Amygdala (tissue), 56 donors: ENCODE measurements at places on chromosomes 16 and 17.

DNA sequence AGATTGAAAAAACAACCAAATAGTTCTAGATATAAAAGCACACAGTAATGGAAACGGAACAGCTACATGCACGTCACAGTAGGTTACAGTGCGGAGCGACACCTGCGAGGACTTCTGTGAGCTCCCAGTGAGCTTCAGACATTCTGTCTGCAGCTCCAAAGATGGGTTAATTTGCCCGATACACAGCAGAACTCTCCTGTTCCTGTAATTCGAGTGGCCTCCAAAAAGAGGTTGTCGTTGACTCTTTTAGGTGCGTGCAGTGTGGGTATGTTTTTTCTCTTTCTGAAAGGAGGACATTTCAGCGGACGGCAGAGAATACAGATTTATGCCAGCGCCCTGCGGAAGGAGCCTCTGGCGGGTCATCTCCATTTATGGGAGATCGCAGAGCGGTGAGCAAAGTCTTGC lies 2.9 kb downstream of the OR1F1 start:
- no peak for DNase-seq

- no peak for DNase-seq
Measured at GRCh38 chr16:8626946-8627345, 5.4 kb downstream of the METTL22 start.

DNA sequence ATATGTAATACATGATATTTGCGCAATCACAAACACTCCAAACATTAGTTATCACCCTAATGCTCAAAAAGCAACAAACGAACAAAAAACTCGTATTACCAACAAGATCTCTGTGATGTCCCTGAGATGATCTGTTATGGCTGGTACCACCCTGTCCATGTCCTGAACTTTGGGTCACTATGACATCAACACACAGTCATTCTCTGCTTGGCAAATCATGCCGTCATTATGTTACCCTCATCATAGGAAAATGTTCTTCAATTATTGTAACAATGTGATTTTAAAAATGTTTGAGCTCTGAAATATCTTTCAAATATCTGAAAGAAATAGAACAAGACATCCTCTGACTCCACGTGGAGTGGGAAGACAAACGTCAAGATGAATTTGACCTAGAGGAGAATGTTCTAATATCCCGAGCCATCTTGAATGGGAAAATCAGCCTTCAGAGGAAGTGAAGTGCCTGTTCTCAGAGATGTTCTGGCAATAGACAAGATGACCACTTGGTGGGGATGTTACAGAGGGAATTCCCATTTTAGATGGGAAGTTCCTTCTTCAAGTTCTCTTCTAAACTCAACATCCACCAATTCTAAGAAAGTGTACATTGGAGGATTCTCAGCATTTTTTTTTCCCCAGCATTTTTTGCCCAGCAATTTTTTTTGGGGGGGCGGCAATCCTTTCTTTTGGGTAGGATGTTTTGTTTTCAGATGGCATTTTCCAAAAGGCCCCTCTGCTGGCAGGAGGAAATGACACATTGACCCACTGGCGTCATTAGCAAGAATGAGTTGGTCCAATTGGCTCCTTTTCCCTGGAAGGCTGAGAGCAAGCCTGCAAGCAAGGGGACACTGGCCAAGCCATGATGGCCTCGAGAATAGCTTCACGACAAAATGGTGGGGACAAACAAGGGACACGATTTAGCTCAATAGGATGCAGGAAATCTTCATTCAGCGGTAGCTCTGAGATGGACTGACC lies 3.7 kb upstream of the HSD17B2 start:
- DNase-seq: no peak

GRCh38 chr17:57869617-57870282 lies 19.9 kb upstream of the MRPS23 start:
- DNase-seq: no peak

- DNase-seq: no peak
Measured at GRCh38 chr17:70017112-70017511, 57.9 kb upstream of the KCNJ16 start.

GRCh38 chr16:86786338-86786737 lies 208.0 kb downstream of the FOXL1 start:
- no peak for DNase-seq

DNA sequence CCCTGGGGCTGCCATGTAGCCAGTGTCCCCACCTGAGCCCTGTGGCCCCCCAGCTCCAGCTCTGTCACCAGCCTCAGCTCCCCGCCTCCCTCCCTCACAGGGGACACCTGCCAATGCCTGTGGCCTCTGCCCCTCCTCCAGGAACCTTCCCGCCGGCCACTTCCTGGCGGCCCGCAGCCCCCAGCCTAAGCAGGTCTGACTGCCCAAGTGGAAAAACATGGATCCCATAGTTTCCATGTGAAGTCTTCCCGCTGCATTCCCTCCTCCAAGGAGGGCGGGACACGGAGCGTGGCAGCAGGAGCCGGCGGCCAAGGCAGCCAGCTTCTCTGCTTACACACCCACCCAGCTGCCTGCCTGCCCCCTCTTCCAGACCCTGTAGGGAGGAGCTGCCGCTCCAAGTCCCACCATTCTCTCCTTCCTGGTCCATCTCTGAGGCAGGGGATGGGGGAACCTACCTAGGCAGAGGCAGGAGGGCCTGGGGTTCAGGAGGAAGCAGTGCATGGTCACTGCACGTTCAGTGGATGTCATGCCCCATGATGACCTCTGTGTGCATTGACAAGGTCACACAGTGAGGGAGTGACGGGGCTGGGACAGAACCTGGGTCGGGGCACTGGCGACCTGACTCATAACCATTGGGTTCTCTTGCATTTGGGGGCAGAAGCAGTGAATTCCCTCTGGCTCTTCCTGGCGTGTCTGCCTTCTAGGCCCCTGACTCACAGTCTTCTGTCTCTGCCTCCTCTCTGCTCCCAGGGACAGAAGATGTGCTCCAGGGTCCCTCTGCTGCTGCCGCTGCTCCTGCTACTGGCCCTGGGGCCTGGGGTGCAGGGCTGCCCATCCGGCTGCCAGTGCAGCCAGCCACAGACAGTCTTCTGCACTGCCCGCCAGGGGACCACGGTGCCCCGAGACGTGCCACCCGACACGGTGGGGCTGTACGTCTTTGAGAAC lies 8.7 kb downstream of the VASN start:
- DNase-seq: no peak

DNA sequence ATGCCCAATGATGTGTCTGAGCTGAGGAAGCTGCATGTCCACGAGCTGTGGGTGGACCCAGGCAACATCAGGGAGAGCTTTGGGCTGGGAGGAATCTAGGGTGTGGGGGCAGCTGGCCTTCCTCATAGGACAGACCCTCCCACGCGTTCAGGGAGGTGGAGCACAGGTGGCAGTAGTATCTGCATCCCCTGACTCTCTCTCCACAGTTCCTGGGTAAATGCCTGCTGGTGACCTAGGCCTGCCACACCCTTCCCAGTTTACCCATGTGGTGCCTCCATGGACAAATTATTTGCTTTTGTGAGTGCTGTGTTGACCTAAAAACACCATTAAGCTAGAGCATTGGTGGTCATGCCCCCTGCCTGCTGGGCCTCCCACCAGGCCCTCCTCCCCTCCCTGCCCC lies 3.2 kb downstream of the HBM start:
- DNase-seq: no peak

DNA sequence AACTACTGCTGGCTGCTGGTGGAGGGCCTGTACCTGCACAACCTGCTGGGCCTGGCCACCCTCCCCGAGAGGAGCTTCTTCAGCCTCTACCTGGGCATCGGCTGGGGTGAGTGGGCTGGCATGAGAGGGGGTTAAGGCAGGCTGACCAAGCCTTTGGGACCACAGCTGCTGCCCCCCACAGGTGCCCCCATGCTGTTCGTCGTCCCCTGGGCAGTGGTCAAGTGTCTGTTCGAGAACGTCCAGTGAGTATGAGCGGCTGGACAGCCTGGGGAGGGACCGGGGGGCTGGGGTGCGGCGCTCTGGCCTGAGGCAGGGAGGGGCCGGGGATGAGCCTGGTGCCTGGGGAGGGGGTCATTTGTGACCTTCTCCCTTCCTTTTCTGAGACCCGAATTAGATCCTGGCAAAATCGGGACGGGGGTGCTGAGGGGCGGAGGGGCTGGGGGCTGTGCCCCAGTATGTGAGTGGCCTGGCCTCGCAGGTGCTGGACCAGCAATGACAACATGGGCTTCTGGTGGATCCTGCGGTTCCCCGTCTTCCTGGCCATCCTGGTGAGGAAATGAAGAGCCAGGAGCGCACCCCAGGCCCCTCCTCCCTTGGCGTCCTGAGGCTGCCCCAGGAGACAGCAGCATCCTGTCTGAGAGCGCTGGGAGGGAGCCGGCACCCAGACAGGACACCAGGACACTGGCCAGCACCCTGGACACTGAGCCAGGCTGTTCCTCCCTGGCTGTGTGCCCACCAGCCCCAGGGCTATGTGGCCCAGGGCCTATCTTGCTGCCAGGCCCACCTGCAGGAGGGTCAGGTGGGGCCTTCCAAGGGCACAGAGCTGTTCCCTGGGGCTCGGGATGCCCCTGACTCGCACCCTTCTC lies 8.0 kb downstream of the GCGR start:
- no peak for DNase-seq

DNA sequence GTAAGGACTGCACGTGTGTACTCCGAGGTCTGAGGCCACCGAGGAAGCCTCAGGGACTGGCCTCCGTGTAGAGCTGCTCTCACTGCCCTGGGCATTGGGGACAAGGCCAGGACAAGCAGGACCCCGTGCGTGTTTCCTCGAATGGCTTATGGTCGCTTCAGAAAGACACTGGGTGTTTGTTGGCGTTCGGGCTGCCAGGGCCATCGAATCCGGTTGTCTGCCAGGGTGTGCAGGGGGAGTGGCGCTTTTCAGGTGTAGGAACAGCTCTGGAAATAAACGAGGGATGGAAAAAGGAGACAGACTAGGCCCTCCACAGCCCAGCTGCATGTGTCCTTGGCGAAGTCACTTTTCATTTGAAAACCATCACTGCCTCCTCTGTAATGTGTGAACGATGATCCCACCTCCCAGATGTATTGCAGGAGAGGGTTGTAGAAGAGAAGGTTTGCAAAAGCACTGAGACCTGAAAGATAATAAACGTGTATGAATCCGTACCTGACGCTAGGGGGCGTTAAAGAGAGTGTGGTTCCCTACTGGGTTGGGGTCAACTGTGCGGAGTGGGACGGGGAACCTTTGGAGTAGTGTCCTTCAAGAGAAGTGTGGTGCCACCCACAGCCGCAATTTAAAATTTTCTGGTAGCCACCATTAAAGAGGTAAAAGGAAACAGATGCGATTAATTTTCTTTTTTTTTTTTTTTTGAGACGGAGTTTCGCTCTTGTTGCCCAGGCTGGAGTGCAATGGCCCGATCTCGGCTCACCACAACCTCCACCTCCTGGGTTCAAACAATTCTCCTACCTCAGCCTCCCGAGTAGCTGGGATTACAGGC lies 2.1 kb upstream of the ZSCAN10 start:
- DNase-seq: no peak
